ENCODE measurements at places on chromosomes 2 and 18.

DNA sequence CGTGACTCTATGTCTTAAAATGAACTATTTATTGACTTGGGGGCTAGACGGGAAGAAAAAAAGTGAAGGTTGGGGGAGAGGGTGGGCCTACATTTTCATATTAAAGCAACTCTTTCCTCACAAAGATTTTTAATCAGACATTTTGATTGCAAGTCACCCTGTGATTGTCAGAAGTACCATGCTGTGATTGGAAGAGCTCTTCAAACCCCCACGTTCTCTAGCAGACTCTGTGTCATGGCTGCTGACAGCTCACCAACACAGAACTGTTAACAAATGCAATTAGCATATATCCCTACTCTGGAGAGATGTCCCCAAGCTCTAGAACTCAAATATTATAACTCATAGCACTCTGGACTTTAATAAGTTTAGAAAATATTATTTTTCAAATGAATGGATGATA, 428.4 kb upstream of the DCC start:
- no peak for DNase-seq

DNA sequence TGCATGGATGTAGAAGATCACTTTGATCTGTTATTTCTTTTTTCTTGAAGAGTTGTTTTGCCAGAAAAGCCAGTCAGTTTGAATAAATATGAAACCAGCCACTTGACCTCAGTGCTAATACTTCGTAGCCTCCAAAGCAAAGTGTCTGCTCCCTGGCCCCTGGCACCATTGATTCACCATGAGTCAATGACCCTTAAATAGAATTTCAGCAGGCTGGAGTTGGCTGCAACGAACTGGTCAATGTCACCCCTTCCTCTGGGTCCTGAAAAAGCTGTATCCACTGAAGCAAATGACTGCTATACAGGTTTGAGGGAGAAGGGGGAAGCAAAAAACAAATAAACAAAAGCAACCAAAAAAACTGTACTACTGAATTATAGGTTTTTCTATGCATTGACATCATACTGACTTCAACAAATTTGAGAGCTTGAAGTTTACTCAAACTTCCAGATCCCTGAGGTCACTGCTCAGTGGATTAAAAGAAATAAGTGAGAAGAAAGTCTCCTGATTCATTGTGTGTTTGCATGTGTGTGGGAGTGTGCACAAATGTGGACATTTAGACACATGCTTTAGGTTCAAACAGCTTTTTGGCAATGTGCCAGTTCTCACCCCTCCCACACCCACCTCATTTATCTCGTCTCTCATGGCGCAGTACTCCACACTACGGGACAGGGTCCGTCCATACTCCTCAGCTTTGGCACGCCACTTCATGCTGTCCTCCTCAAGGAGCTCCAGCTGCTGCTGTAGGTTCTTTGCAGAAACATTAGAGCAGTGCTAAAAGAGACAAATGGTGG, 58.1 kb upstream of the TTN start:
- DNase-seq, result no peak

DNA sequence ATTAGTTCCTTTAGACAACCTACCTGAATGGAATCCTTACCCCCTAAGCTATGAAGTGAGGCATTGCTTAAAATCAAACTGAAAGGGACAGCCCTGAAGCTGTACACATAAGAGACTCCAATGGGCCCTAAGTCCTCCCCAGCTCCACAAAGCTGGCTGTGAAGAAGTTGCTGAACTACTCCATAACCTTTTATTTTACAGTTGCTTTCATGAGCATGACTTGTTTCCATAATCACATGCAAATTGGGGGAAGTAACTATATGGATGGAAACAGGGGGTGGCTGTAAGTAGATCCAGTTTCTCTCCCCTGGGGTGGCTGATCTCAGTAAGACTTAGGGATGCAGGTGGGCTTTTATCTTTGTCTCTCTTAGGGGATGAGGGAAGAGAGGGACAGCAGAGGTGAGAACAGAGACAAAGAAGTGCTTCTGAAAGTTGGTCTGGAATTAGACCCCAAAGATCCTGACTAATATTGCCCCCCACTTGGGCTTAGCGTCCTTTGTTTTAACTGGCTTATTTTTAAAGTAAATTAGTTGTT, 5.5 kb downstream of the FZD5 start:
- no peak for DNase-seq

GRCh38 chr18:7619676-7620075, 52.6 kb downstream of the PTPRM start:
- DNase-seq, result no peak

- no peak for DNase-seq
These were observed 487.2 kb upstream of the RAB12 start for GRCh38 chr18:8121942-8122480.

GRCh38 chr2:241862775-241863535, 4.3 kb upstream of the PDCD1 start:
- no peak for DNase-seq

DNA sequence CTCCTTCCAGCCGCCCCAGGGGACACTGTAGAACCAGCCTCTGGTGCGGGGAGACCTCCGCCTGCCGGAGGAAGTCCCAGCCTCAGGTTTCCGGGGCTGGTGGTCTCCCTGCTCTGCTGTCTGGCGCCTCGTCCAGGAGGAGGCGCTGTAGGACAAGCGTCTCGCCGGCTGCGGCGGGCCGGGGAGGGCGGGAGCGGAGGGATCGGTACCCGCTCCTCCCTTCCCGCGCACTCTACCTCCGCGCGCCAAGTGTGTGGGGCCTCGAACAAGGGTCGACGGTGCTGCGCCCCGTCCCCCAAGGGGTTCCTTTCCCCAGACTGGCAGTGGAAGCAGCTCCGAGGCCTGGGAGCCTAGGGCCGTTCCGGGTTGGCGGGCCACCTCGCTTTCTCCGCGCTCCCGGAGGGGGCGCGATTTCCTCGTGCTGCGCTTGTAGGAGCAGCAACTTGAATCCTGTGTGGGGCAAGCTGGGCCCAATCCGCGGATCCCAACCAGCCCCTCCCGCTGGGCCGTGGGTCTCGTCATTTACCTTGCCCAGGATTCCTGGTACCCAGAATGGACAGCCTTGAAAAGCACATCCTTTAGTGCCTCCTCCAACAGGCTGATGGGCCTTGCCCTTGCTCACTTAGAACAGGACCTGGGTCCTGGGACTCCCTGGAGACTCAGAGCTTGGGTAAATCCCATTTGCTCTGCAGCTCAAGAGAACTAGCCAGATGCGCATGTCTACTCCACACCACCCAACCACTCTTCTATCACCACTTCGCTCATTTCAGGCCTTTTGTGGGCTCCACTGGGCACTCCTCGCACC, 10.6 kb upstream of the HOXD4 start:
- DNase-seq, result peak; percentile 95

GRCh38 chr2:119552902-119553301, 8.7 kb downstream of the CFAP221 start:
- no peak for DNase-seq

GRCh38 chr2:119679846-119680245, 845 bp downstream of the TMEM177 start:
- DNase-seq, result no peak

DNA sequence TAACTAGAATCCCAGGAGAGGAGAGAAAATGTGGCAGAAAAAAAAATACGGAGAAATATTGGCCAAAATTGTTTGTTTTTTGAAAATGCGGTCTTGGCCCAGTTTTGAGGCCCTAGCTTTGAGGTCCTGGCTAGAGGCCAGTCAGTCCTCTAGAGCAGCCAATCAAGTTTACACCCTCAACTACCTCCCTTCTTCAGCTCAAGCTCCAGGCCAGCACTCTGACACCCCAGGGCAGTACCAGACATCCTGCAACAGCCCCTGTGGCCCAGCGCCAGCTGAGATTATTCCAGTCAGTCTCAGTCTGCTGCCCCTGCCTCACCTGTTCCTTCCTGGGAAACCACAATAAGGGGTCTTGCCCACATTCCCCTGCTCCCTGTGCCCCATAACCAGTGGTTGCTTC, 107.7 kb downstream of the UGGT1 start:
- no peak for DNase-seq

DNA sequence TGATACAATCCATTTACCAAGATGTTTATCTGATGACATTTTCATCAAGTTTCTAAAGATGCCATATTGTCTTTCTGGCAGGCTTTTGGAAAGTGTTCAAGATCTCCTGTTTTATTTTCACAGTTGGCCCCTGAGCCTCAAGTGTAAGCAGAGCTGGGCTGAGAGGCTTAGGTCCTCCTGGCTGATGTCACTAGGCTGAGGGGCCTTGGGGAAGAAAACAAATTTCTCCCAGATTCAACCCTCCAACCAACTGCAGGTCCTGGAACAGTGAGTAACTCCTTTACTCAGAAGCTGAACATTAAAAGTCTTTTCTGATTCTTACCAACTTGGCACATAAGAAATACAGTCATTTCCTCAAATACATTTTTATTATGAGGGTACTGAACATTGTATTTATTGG, 14.9 kb upstream of the IL1RL1 start:
- DNase-seq, result no peak

DNA sequence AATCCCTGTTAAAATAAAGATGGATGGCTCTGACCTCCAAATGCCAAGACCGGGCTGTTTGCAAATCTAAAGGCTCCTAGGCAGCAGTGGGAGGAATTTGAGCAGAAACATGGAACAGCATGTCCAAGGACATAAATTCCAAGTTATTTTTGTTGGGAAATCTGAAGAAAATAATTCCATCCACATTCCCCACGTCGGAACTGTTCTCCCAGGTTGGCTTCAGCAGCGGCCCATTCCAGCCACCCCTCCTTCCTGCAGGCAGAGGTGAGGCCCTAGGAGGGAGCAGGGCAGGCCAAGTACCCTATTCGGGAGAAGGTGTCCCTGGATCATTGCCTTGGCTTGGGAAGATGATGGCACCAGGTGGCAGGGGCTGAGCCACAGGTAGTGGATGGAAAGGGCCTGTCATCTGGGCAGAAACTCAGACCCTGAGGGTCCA, 117.1 kb downstream of the CAPN13 start:
- no peak for DNase-seq

GRCh38 chr18:78510636-78511035, 469.0 kb upstream of the SALL3 start:
- DNase-seq, result no peak

DNA sequence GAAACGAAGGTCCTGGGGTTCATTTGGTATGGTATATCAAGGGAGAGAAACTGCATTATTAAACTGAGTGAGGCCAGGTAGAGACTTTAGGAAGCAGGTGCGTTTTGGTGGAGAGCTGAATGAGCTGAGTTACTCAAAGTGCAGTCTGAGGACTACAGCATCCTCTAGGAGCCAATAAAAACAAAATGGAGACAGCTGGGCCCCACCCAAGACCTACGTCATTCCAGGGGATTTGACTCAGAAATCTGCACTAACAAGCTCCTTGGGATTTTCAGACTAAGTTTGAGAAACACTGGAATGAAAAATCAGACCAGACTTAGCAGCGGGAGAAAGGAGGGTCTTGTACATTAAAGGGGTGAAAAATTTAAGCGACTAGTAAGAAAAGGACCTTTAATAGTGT, 131.5 kb downstream of the UXS1 start:
- no peak for DNase-seq

GRCh38 chr2:46826569-46827245, 88.9 kb downstream of the MCFD2 start:
- DNase-seq, result no peak

GRCh38 chr2:234880551-234881211, 71.1 kb upstream of the SH3BP4 start:
- no peak for DNase-seq

GRCh38 chr18:36469461-36469860, 171.9 kb downstream of the FHOD3 start:
- DNase-seq, result no peak

DNA sequence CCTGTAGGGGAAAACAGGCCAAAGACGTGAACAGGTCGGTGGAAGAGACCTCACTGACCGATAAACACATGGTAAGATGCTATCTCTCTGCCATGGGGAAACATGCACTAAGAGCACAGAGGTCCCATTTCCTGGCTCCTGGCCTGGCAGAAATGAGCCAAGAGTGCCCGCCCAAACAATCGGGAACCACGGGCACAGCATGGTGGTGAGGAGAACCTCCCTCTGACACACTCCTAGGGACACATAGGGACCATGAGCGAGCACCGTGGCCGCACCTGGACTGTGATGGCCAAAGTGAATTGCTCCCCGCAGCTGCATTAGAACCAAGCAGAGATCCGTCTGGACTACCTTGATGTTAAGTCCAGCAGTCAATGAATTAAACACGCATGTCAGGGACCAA, 11.1 kb downstream of the HS6ST1 start:
- no peak for DNase-seq
